AG09309 (cell line): ENCODE measurements at places on chromosomes 6 and 20.

GRCh38 chr6:27747637-27748036 lies 164.6 kb downstream of the OR2B2 start:
- no peak for DNase-seq

DNA sequence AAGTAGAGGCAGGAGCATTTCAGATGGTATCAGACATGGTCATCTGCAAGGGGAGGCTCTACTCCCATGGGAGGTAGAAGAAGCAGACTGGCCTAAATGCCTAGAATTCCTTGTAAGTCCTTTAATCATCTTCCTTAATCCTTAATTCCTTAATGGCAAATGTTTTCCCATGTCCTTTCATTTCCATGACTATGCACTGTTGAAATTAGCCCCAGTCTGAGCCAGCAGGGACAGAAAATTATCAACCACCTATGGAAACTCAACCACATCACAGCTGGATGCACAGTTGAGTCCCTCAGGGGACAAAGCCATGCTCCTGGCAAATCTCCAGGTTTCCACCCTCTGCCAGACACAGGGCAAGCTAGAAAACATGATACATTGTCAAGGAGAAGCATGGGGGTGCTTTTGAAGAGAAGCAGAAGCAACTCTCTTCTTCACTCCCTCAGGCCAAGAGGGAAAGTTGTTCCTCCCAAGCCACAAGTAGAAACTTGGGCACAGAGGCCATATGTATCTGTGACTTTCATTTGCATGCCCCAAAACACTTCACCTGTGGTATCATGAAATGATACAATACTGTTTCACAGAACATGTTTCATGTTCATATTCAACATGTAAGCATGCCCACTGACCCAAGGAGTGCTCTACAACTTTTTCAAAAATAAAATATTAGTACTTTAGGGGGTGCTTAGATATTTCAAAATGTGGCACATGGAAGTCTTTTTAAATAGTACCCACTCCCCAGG lies 683.6 kb downstream of the KIF16B start:
- DNase-seq: no peak

DNA sequence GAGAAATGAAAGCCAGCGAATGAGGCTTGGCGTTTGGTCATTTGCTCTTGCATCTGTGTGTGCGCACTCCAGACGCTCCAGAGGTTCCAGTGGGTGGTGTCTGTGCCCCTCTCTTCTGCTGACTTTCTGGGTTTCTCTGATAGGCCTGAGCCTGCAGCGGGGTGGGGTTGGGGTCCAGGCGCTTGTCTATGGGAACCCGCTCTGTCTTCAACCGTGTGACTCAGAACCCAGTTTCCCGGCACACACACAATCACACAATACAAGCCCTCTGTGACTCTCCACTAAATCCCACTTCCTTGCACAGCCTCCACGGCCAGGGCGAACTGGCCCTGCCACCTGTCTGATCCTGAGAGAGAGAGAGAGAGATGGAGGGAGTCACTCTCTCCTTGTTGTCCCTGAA lies 24.6 kb downstream of the RBM38 start:
- no peak for DNase-seq

GRCh38 chr20:50050660-50051308 lies 62.2 kb downstream of the UBE2V1 start:
- DNase-seq: no peak

- DNase-seq: no peak
These were observed 128.8 kb downstream of the DHX35 start for GRCh38 chr20:39090906-39091305.

- DNase-seq: no peak
These were observed 109.6 kb upstream of the TRAF3IP2 start for GRCh38 chr6:111715321-111715720.

DNA sequence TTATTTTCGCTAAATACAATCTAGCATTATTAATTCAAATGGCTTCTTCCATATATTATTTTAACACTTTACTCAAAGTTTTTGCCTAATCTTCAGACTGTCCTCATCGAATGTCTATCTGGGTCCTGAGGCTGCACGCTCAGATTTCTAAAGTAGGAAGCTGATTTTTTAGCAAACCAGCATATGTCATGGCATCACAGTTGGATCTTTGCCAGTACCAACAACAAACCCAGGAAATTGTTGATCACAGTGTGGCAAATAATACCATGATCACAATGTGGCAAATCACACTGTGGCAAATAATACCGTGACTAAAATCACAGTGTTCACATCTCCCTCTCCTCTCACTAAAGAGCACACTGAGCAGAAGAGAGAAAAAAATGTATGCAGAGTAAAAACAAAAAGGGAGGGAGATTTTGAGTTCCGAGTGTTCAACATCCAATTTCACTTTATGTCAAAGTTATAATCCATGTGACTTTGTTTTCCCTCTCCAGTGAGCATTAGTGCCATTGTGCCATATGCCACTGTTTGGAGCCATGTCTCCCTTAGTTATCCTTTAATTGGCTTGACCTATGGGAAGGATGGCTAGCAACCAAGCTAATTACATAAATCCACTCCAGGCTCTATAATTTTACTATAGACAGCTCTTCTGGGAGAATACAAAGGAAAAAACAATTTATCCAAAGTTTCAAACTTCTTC lies 1059.6 kb downstream of the HACE1 start:
- no peak for DNase-seq

GRCh38 chr20:46801003-46801702 lies 91.7 kb downstream of the SLC2A10 start:
- no peak for DNase-seq

GRCh38 chr20:53020376-53020775 lies 48.2 kb downstream of the TSHZ2 start:
- no peak for DNase-seq

GRCh38 chr6:3762359-3762758 lies 10.8 kb upstream of the PXDC1 start:
- DNase-seq: no peak

GRCh38 chr6:165008971-165009370 lies 300.4 kb downstream of the C6orf118 start:
- no peak for DNase-seq

GRCh38 chr6:8193541-8193940 lies 91.2 kb upstream of the EEF1E1 start:
- DNase-seq: no peak

DNA sequence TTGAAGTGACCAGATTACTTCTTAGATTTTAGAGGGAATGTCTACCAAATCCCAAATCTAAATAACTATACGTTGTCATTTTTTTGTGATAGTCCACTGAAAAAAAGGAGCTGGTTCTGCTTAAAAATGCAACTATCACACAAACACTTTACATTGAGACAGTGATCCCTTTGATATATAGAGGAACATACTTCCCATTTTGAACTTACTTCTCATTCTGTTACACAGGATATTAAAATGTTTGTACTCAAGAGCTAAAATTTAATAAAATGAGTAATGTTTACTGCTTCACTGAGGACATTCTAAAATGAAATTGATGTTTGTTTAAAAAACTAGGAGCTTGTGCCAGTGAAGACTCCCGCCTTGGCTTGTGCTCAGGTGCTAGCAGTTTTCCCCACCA lies 174.1 kb downstream of the CARMIL1 start:
- no peak for DNase-seq

DNA sequence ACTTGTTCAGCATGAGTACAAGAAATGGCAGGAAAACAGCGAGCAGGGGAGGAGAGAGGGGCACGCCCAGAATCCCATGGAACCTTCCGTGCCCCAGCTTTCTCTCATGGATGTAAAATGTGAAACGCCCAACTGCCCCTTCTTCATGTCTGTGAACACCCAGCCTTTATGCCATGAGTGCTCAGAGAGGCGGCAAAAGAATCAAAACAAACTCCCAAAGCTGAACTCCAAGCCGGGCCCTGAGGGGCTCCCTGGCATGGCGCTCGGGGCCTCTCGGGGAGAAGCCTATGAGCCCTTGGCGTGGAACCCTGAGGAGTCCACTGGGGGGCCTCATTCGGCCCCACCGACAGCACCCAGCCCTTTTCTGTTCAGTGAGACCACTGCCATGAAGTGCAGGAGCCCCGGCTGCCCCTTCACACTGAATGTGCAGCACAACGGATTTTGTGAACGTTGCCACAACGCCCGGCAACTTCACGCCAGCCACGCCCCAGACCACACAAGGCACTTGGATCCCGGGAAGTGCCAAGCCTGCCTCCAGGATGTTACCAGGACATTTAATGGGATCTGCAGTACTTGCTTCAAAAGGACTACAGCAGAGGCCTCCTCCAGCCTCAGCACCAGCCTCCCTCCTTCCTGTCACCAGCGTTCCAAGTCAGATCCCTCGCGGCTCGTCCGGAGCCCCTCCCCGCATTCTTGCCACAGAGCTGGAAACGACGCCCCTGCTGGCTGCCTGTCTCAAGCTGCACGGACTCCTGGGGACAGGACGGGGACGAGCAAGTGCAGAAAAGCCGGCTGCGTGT lies 11.6 kb downstream of the TNFAIP3 start:
- no peak for DNase-seq

DNA sequence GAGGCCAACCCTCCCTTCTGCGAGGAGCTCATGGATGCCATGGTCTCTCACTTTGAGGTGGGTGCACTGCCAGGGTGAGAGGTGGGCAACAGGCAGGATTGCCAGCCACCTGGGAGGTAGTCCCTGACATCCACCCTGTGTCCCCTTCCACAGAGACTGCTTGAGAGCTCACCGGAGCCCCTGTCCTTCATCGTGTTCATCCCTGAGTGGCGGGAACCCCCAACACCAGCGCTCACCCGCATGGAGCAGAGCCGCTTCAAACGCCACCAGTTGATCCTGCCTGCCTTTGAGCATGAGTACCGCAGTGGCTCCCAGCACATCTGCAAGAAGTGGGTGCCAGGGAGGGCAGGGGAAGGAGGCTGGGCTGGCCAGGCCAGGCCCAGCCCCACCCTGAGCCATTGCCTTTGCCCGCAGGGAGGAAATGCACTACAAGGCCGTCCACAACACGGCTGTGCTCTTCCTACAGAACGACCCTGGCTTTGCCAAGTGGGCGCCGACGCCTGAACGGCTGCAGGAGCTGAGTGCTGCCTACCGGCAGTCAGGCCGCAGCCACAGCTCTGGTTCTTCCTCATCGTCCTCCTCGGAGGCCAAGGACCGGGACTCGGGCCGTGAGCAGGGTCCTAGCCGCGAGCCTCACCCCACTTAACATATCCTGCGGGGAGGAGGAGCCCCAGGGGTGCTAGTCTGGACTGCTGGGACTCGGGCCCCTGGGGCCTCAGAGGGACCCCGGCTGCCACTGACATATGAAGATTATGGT lies 12.8 kb downstream of the PCIF1 start:
- DNase-seq: no peak

DNA sequence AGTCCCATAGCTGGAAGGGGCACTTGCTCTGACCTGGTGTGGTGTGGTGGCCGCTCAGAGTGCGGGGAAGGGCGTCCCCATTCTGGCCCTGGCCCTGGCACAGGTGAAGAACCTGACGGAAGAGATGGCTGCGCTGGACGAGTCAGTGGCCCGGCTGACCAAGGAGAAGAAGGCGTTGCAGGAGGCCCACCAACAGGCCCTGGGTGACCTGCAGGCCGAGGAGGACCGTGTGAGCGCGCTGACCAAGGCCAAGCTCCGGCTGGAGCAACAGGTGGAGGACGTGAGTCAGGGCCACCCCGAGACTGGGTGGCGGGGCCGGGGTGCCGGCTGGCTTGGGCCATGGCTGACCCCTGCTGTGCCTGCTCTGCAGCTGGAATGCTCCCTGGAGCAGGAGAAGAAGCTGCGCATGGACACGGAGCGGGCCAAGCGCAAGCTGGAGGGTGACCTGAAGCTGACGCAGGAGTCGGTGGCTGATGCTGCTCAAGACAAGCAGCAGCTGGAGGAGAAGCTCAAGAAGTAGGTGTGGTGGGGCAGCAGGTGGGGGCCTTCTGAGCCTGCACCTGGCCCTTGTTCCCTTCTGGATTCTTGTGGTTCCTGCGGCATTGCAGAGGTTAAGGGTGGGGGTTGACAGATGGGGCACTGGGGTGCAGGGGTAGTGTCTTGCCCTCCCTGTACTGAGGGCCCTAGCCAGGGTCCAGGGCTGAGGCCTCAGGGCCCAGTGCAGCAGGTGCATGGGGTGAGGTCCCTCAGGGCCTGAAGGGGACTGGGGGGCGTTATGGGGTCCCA lies 40.8 kb downstream of the MYH7B start:
- DNase-seq: no peak

GRCh38 chr6:127748290-127748689 lies 152.6 kb downstream of the THEMIS start:
- DNase-seq: no peak

- no peak for DNase-seq
These were observed 63.6 kb upstream of the CD93 start for GRCh38 chr20:23149623-23150279.

DNA sequence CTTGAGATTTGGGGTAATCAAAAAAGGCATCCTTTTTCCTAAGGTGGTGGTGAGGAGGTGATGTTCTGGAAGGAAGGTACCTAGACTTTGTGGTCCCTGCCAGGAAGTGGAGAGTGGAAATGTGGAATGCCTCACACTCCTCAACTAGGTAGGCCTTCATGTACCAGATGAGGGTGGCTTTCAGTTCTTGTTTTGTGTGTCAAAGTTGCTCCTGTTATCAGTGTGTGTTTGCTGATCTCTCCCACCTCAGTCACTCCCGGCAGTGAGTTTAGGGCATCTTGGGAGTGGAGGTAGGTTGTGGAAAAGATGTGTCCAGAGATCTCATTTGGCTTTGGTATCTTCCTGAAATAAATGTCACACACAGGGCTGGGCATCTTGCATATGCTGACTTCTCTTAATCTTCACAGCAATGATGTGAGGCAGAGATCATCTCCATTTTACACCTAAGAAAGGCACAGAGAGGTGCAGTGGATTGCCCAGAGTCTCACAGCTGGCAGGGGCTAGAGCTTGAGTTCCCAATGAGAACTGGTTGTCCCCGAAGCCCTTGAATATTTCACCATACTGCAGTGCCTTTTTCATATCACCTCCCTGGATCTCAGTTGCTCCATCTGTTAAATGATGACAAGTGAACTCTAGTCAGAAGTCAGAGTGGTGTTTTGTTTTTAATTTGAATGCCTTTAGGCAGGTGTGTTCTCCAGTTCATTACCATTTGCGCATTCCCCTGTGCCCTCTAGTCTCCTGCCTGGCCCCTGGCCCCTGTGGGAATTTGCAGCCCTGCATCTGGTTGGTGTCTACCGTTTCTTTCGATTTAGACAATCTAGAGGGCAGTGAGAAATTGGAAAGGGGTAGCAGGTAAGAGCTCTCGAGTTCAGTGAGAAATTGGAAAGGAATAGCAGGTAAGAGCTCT lies 2.9 kb downstream of the PKIG start:
- no peak for DNase-seq

- DNase-seq: peak; percentile 100
These were observed 12.9 kb upstream of the TBC1D22B start for GRCh38 chr6:37244430-37245310.

DNA sequence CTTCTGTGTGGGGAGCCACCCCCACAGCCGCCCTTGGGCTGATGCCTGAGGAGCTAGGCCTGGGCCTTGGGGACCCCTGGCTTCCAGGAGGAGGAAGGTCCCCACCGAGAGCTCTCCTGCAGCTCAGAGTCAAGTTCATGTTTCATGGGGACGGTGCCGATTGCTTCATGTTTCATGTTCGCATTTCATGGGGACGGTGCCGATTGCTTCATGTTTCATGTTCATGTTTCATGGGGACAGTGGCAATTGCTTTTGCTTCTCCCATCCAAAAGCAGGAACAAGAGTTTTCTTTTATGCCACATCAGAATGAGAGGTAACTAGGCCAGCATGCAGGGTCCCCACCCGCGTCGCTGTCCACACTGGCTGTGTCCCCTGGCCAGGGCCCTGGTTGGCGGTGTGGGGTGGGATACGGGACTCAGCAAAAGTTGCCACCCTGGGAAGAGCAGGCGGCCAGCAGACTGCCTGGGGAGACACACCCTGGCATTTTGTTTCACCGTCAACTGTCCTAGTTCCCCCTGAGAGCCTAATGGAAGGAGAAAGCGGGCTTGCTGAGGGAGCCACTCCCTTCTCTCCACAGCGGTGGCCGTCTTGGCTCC lies 46.0 kb downstream of the DACT2 start:
- DNase-seq: no peak

GRCh38 chr6:11770546-11771466 lies 7.8 kb downstream of the ADTRP start:
- DNase-seq: peak; percentile 99
